ENCODE measurements at places on chromosomes 7 and 10.

DNA sequence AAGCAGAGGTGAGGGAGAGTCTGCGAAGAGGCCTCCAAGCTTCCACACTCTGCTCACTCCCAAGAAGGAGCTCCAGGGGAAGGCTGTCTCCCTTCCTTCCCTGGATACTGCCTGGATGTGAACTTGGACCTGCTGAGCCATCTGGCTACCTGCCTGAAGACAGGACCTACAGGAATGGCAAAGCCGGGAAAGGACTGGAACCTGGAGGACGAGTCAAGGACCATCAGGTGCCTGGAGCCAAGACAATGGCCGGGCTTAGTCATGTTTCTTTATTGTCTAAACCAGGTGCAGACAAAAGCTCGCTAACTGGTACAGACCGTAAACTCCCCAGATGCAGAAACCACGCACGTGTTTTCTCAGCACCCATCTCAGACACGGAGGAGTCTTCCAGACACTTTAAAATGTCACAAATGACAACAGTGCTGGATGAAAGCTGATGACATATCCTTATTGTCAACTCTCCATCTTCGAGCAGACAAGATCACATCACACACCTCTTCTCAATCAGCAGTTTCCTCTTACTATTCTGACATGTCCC lies 12.1 kb downstream of the ASB13 start:
- no peak for DNase-seq

DNA sequence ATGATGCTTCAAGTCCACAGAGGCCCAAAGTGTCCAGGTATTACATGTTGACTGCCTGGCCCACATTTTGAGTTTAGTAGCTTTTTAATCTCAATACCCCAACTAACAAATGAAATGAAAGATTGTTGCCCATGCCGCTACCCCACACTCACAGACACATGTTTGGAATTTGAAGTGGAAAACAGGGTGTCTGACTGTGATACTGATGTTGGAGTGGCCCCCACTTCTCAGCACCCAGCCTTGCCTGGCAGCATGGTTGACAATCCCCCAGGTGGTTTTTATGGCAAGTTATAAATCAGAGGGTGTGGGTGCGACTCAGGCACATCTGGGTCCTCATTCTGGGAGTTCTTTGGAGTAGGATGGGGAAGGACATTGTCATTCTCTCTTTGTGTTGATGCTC lies 314.7 kb upstream of the ZNF32 start:
- no peak for DNase-seq

GRCh38 chr10:122507616-122508015 lies 46.3 kb downstream of the HTRA1 start:
- DNase-seq, result no peak

DNA sequence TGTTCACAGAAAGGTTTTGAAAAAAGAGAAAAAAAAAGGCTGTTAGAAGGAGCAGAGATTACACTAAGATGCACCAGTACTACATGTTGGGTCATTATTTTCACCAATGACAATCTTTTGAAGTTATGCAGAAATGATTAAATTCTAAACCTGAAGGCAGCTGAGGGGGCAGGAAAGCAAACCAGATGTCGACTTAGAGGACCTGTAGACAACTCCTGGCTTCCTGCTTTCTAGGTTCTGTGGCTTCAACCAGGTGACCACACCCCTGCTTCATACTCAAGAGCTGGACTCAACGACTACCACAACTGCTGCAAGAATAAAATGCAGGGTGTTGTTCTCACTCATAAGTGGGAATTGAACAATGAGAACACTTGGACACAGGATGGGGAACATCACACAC lies 30.0 kb downstream of the MYOF start:
- no peak for DNase-seq

DNA sequence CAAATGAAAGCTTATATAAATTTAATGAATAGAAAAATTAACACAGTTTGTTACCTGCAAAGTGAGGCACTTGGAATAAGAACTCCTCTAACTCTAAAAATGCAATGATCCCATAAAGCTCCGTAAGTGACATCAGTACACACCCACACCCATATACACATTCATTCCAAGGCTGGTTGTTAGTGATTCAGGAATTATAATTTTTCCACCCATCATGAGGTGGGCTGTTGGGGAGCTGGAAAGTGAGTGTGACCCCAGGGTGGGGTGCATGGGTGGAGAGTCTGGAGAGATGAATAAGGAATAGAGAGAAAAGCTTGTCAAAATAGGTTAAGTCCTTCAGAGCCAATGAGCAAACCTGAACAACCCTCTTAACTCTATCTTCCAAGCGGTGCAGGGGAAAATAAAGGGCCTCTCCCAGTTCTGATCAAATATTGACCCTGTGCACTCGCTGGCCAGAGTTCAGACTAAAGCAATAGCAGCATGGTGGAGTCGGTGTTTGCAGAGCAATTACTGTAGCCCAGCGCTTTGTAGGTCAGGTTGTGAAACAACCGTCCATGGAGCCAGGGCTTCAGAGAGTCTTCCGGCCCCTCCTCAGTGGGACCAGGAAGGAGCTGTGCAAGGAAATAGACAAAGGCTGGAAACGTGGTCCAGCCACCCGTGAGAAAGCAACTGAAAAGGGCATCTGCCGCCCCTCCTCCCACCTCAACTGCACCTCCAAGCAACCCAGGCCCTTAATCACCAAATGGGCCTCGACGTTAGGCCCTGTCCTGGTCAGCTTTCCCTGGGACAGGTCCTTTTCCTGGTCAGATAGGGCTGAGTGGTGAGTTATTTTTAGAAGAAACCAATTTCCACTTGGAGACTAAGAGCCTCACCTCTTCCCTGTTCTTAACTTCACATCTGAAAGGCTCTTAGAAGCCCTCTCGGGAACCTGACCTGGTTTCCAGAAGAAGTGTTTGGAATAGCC lies 61.2 kb downstream of the SH3PXD2A start:
- no peak for DNase-seq

All from activated naive CD8-positive, alpha-beta T cell treated with anti-CD3 and anti-CD28 coated beads, Interleukin-2, amount 50 U/mL, for 16 hours (primary cell).